ENCODE measurements at places on chromosomes 5 and 9.

DNA sequence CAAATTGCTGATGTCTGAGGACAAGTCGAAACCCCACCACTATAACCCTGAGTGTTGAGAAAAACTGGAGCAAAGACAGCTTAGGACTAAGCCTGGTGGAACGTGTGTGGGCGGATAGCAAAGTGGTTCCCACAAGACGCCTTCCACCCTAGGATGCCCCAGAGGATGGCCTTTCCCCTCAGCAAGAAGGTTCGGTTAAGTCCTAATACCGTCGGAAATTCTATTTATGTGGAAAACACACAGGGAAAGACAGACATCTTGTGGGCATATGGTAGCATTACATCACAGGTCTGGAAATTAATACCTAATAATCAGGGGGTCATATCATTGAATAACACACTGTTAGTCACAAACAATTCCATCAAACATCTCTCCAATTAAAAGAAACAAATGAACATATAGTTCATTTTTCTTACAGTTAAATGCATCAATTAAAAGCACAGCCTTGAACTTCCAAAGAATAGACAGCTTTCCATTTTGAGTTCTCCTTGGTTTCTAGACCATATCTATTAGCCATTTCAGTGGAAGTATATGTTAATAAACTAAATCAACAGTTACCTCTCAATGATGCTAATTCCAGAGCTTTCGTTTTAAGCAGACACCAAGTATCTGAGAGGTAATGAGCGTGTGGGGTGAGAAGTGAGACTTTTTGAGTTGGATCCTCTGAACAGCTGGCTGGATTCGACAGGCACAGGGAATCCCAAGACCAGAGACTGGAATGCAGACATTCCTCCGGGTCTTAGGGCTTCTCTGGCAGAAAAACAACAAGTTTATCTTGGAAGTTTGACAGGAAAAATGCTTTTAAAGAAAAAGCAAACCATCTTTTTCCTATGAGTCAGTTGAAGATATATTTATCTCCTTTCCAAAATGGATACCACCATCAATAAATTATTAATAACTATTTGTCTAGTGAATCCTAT is 2.9 kb upstream of the ICE1 start:
- DNase-seq, result no peak

DNA sequence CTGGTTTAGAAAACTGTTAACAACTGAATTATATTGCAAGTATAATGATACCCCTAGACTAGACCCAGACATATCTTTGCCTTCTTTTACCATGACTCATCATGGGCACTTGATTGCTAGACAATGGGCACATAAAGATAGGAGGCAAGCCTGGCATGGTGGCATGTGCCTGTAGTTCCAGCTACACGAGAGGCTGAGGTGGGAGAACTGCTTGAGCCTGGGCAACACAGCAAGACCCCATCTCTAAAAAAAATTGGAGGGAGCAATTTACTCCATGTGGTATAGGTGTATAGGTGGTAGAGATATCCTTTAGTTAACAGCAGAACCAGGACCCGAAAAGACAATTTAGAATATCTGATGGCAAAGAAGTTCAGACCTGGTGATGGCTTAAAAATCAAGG is 51.6 kb downstream of the ELOVL7 start:
- DNase-seq, result no peak

DNA sequence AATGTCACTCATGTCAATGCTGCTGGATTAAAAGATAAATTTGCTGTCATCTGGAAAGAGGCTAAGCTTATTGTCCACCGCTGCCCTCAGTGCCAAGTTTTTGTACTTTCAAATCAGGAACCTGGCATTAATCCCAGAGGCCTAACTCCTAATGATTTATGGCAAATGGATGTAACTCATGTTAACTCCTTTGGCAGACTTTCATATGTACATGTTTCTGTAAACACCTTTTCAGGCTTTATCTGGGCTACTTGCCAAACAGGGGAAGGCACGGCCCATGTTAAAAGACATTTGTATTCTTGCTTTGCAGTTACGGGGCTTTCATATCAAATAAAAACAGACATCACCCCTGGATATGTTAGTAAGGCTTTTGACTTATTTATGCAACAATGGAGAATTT is 608.0 kb upstream of the ACO1 start:
- no peak for DNase-seq

GRCh38 chr5:78589923-78590322 is 58.6 kb downstream of the LHFPL2 start:
- DNase-seq, result no peak

DNA sequence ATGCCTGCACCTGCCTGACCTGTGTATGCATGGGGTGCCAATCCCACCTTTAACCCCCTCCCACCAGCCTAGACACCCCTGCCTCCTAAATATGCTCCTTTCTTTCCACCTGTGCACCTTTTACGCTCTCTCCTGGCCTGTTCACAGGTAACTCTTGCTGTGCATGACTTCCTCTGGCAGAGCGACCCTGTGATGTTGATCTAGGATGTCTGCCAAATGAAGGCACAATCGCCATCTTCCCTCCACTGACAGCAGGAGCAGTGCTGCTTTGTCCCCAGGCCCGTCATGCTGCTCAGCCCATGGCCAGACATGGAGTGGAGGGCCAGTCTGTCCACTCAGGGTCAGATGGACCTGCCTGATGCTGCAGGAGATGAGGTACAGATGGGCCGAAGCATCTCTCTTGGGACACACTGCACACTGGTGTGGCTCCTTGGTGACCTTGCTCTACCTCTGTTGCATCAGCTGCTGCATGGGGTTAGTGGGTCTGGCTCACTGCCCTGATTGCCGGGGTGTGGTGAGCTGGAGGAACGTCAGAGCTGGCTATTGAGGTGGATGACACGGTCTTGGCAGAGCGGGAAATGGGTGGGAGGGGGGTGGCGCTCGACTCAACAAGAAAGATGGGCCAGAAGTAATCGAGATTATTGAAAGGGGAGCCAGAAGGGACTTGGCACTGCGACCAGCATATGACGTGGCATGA is 101.7 kb upstream of the PITX1 start:
- peak; percentile 58 for DNase-seq

DNA sequence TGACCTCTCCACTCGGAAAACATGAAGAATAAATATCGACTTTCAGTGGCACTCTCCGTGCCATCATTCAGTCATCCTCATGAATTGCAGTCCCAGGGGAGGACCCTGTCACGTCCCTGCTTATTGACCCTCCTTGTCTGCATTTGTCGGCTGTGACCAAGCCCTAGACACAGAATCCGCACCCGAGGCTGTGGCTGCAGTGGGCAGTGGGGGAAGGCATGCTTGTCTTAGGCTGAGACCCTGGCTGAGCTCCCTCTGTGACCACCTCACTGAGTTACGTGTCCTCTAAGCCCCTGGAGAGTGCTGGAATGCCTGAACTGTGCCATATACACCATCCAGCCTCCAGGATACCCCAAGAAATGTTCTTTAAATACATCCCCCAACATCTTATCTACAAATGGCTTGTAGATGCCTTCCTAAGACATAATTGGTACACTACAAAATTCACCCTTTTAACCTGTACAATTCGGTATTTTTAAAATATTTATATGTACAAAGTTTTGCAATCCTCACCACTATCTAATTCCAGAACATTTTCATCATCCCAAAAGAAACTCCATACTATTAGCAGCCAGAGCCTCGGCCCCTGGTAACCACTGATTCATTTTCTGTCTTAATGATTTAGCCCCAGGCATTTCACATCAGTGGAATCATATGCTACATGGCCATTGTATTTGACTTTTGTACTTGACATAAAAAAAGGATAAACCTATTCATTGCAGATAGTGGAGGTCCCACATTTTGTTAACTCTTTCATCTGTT is 80.8 kb upstream of the ICE1 start:
- no peak for DNase-seq

DNA sequence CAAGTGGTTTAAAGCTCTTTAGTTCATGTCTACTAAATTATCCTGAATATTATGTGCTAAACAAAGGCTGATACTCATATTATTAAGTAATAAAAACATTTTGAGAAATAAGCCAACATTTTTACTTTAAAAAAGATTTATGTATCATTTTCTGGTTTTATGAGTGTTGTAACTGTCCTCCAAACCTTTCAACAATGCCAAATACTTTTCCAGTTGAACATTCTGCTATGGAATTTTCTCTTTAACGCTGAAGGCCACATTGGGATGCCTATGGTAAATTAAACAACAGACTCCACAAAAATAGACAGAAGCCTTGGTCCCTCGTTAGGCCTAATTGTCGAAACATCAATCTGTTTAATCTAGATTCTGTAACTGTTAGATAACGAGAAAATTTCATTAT is 131.3 kb downstream of the GLIS3 start:
- no peak for DNase-seq

DNA sequence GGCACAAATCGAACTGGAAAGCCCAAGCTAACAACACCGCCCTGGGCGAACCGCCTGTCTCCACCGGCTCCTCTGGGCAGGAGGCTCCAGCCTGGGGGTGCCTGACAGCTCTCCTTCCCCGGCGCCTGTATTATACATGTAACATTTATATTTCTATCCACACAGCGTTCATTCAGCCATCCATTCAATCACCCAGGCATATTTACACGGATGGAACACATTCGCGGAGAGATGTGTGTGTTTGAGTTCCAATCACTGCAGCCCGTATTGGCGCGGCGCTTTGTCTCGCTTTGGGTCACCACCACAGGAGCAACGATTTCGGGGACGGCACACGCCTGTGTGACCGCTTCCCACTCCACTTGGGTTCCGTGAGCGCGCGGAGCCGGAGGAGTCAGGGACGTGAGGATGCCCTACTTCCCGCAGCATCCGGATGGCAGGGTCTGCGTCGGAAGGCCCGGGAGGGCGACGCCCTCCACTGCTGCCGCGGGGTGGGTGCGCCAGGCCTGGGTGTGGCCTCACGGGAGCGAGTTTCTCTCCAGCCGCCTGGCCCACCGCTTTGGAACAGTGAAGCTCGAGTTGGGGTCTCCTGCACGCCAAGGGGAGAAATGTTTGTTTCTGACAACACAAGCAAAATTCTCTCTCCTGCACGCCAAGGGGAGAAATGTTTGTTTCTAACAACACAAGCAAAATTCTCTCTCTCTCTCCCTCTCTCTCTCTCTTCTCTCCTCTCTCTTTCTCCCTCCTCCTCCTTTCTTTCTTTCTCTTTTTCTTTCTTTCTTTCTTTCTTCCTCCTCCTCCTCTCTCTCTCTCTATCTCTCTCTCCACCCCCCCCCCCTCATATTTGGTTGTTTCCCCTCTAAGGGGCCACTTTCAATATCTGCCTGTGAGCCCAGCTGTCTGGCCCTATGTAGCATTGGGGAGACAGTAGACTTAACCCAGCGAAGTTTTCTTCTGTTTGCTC is 1.1 kb upstream of the SV2C start:
- DNase-seq, result no peak

GRCh38 chr9:95005278-95006143 is 279.0 kb downstream of the AOPEP start:
- DNase-seq, result no peak

GRCh38 chr9:132541870-132542830 is 40.3 kb upstream of the BARHL1 start:
- DNase-seq, result no peak

GRCh38 chr9:38213631-38214299 is 144.7 kb upstream of the SHB start:
- DNase-seq, result no peak

GRCh38 chr5:74865804-74866595 is at the start of gene FAM169A:
Gene FAM169A, minus strand, starts transcription at chr5:74866387. Its CDS starts 24,711 bp downstream, at chr5:74841676.
- peak; percentile 26 for DNase-seq

- no peak for DNase-seq
Measured at GRCh38 chr9:104895572-104895971, 32.4 kb downstream of the ABCA1 start.

GRCh38 chr9:88692827-88693226 is 157.8 kb downstream of the NXNL2 start:
- DNase-seq, result no peak

GRCh38 chr5:142186857-142187594 is 78.4 kb downstream of the NDFIP1 start:
- no peak for DNase-seq

DNA sequence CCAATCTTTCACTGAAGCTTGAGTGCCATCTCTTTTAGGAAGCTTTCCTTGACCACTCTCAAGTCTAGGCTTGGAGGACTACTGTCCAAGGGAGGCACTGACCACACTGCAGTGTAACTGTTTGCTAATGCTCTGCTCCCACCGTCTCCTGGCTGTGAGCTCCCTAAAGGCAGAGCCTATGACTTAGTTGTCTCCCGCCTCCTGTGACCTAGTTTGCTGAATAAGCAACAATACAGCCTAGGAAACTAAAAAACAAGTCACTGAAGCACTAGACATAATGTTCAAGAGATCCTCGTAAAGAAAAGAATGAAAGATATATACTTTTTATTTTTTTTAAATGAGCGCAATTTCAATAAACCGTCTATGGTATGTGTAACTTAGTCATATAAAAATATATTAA is 31.4 kb downstream of the LIX1 start:
- no peak for DNase-seq

- no peak for DNase-seq
Measured at GRCh38 chr9:124267271-124267807, 9.6 kb downstream of the NEK6 start.

- no peak for DNase-seq
Measured at GRCh38 chr5:13034061-13034460, 910.4 kb downstream of the DNAH5 start.

GRCh38 chr5:174399411-174399810 is 325.0 kb upstream of the MSX2 start:
- no peak for DNase-seq

GRCh38 chr9:71909887-71910649 is 925 bp downstream of the ABHD17B start:
- DNase-seq, result peak; percentile 59

DNA sequence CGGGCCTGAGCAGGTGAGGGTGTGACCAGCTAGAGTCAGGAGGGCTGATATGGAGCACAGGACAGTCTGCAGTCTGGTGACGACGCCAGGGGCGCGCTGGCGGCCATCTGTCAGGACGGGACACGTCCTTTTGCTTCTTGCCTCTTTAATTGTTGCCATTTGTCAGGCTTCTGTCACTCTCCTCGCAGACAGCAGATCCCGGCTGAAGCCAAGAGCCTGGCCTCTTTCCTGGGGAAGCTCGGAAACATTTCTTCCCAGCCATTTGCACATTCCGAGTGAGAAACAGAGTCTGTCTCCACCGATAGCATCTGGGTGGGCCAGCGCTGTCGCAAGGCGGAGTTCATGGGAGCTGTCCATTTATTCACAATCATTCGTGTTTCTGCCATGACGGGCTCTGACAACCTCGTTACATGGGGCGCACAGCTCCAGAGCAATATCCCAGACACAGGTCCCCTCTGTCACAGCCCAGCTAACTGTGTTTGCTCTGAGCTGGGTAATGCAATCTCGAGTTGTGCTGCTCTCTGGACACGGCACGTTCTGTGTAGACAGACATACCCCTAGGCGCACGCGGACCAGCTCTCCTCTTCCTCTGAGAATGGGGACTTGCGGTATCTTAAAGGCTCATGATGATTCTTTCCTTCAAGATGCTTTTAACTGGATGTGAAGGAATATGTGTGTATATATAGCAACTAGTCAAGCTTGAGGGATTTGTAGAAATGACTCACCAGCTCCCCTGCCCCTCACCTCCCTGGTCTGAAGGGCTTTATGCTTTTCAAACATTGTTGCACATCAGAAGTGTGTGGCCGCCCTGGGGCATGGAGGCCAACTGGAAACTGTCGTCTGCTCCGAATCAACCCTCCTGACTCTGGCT is 105.3 kb upstream of the FCN2 start:
- DNase-seq, result no peak

- no peak for DNase-seq
Measured at GRCh38 chr5:2511126-2511525, 240.4 kb downstream of the IRX2 start.

GRCh38 chr9:79928661-79929223 is 357.0 kb downstream of the TLE4 start:
- no peak for DNase-seq

GRCh38 chr9:84974855-84975254 is 305.3 kb downstream of the NTRK2 start:
- no peak for DNase-seq

- no peak for DNase-seq
Measured at GRCh38 chr9:134966270-134966669, 48.6 kb upstream of the FCN1 start.

All from left cardiac atrium (tissue), 4 donors.